ENCODE measurements at places on chromosomes 7 and 10. TPM values are rescaled to one million over a fixed set of nuclear protein-coding genes. Genes with fewer than 3 reads are reported as not detected.

DNA sequence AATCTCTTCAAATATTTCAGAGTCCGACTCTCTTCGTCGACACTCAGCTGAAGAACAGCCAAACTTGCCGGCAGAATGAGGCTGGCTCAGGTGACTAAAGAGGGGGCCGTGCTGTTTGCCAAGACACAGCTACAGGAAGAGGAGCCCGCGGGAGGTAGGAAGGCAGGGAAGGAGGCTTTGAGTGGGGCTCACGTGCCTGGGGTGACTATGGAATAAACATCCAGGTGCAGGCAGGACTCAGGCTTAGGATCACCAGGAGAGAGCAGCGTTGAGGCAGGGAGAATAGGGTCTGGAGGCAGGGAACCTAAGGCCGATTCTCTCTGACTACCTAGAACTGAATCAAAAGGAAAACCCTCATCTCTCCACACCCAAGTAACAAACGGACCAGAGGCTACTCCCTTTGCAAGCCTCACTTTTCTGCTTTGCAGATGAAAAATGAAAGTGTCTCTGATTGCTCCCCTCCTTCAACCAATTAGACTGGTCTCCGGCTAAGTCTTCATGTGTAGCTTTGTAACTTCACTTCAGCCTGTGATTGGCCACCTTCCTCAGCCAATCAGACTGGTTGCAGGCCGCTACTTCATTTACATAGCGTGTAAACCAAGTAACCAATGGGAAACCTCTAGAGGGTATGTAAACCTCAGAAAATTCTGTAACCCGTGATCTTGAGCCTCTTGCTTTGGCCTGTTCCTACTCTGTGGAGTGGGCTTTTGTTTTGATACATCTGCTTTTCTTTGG is 19.7 kb upstream of the BNIP3 start:
- peak overlapping the region; percentile 38 for H3K4me3 ChIP-seq
- no peaks in the 10 kb centered on the region for H3K27me3 ChIP-seq
- DNase-seq = peak; percentile 84

- no peaks in the 10 kb centered on the region for H3K27me3 ChIP-seq
- no peaks in the 10 kb centered on the region for H3K36me3 ChIP-seq
- DNase-seq = no peak
- no peak overlapping the region for H3K4me3 ChIP-seq
- no peak overlapping the region for H3K27ac ChIP-seq
Measured at GRCh38 chr7:28973591-28973990, 15.5 kb upstream of the TRIL start.

DNA sequence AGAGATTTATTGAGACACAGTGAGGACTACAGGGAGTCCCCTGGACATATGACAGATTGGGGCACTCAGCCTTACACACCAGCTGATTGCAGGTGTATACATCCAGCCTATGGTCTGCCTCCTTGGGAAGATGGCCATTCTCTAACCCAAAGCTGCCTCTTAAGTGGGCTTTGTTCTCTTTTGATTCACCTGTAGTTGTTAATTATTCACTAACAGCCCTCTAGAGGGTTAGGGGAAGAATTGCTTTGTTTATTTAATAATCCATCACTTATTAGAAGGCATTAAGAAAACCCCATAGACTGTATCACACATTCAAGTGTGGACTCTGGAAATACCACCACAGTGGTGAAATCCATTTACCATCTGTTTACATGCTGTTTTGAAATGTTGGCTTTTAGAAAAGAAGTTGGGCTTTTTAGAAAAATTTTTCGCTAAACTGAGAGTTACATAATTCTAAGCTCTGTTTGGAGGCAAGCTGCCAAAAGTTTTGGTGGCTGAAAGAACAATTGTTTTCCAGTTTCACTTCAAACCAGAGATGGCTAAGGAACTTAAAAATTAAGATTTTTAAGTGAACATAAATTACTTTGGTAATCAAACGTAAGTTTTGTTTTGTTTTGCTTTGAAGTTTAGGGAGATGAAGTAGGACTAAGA is 379.1 kb downstream of the ADRA2A start:
- H3K27ac ChIP-seq = no peak overlapping the region
- H3K36me3 ChIP-seq = no peaks in the 10 kb centered on the region
- H3K4me1 ChIP-seq = no peaks in the 10 kb centered on the region
- DNase-seq = no peak

DNA sequence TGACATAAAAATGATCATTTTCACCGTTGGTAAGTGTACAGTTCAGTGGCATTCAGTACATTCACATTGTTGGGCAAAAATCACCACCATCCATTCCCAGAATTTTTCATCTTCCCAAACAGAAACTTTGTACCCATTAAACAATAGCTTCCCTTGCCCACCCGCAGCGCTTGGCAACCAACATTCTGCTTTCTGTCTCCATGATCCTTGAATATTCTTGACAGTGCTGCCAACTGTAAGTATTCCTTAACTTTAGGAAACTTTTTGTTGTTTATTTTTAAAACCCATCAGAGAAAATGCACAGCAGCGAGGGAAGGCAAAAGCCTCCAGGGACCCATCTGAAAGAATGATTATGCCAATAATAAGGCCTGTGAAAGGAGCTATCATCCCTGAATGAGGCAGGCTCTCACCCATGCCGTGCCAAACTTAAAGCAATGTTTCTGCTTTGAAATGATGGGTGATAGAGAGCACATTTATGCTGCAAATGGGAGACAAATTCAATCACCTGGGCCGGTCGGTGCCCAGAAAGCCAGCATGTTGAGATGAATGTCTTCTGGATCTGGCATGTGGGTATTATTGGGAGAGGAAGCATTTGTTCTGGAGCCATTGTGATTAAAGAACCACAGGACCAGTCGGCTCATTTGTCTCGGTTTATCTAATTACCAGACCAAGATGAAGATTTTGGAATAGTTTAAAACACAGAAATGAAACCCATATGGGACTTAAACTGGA is 202.1 kb upstream of the NPVF start:
- no peaks in the 10 kb centered on the region for H3K4me1 ChIP-seq
- no peaks in the 10 kb centered on the region for H3K36me3 ChIP-seq
- no peak overlapping the region for H3K4me3 ChIP-seq
- H3K27me3 ChIP-seq = peaks cover 62% of the 10 kb centered on the region
- no peak overlapping the region for H3K27ac ChIP-seq

DNA sequence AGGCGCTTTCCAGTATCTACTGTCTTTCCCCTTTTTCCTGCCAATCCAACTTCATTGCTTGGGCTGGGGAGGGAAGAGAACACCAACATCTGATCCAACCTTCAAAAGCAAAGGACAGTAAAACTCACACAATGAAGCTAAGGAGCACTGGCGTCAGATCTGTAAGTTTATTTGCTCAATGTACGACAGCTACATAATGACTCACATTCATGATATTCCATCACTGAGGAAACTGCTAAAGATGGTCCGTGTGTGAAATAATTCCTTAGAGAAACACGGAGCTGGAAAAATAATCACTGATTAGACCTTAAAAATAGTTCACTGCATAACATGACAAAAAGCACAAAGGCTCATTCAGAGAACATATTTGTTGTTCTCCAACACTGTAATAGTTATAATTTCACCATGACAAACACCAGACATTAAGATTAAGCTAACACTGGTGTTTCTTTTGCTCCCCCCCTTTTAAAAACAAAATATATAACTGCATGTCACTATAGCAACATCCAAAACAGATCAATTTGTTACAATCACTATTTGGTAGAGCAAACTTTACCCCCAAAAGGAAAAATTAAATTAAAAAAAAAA is 24.3 kb downstream of the HSPB1 start:
- H3K4me3 ChIP-seq = no peak overlapping the region
- no peak overlapping the region for H3K27ac ChIP-seq
- H3K36me3 ChIP-seq = peaks cover 55% of the 10 kb centered on the region
- H3K4me1 ChIP-seq = no peaks in the 10 kb centered on the region

GRCh38 chr10:14536241-14537213 is 205.8 kb upstream of the FRMD4A start:
- DNase-seq = peak; percentile 72
- no peak overlapping the region for H3K27ac ChIP-seq
- no peaks in the 10 kb centered on the region for H3K36me3 ChIP-seq
- no peaks in the 10 kb centered on the region for H3K4me1 ChIP-seq
- no peak overlapping the region for H3K4me3 ChIP-seq
- H3K27me3 ChIP-seq = no peaks in the 10 kb centered on the region

DNA sequence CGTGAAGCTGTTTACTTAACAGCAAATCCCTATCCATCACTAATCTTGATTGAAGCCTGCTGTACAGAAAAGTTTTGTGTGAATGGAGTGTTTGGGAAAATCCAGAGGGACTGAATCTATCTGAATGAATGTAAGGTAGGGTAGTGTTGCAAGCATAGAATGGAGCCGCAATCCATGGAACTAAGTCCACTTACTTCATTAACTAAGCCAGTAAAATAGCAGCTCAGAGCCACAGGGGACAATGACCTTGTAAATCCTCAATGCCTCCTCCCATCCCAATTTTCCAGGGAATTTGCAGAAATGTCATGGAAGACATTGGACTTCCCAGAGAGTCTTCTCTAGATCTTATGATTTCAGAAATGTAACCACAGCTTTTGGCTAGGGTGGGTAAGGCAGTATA is 15.2 kb downstream of the TBATA start:
- no peaks in the 10 kb centered on the region for H3K36me3 ChIP-seq
- H3K27me3 ChIP-seq = no peaks in the 10 kb centered on the region
- H3K4me1 ChIP-seq = no peaks in the 10 kb centered on the region
- no peak for DNase-seq

- no peaks in the 10 kb centered on the region for H3K4me1 ChIP-seq
- peak; percentile 17 for DNase-seq
- H3K27ac ChIP-seq = no peak overlapping the region
- no peaks in the 10 kb centered on the region for H3K27me3 ChIP-seq
- no peak overlapping the region for H3K4me3 ChIP-seq
Measured at GRCh38 chr10:71368643-71369042, 28.1 kb upstream of the CDH23 start.

DNA sequence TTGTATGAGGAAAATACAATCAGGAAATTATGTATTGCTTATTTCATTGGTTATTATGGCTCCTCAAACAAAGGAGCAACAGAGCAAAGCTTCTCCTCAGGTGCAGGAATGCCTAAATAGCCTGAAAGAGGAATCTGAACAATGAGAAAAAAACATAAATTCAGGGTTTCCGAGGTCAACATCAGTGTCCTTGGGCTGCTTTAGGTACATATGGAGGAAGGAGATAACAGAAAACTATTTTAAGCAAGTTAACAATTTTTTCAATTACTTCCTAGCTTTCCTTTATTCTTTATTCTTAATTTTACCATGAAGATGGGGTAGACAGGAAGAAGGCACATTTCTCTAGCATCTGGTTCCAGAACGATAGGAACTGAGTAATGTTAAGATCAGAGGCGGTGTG is 14.0 kb downstream of the SLC16A9 start:
- no peak overlapping the region for H3K27ac ChIP-seq
- DNase-seq = no peak
- no peaks in the 10 kb centered on the region for H3K27me3 ChIP-seq
- no peak overlapping the region for H3K4me3 ChIP-seq

DNA sequence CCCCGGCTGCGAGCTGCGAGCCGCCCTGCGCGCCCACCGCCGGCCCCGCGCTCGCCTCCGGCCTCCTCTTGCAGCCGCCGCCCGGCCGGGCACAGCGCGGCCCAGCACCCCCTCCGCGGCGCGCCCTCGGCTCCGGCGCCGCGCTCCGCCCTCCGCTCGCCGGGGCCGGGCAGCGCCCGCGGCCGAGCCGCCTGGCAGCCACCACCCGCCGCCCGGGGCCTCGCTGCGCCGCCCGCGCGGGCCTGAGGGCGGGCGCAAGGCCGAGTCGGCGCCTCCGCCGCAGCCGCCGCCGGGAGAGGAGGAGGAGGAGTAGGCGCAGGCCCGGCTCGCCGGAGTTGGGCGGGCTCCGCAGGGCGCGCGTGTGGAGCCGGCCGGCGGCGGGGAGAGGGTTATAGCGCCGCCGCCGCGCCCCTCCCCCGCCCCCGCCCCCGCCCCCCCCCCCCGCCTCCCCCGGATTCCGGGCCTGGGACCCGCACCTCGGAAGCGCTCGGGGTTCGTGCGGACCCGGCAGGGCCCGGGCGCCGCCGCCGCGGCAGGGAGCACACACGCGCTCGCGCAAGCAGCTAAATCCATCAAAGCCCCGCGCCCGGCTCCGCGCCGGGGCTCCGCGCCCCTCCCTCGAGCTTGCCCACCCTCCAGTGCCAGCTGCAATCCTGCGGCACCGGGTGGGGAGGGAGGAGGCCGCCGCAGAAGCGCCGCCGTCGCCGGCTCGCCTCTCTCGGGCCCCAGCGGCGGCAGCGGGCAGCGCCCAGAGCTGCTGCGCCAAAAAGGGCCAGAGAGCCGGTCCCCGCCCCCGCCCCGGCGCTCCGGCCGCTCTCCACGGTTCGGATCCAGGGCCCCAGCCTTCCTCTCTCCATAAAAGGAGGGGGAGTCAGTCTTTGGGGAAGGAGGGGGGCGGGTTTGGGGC is at the start of gene PDGFA:
PDGFA (minus strand) TSS at position 363 of the 907 bp plus-strand sequence. CDS start 845 bp downstream, outside the sequence.
- peak; percentile 56 for DNase-seq
- peaks cover 20% of the 10 kb centered on the region for H3K4me1 ChIP-seq
- H3K4me3 ChIP-seq = peak within 1 kb of the TSS; percentile 56

GRCh38 chr10:10647331-10647730 is 370.3 kb upstream of the CELF2 start:
- no peaks in the 10 kb centered on the region for H3K36me3 ChIP-seq
- no peaks in the 10 kb centered on the region for H3K27me3 ChIP-seq
- no peak overlapping the region for H3K4me3 ChIP-seq

DNA sequence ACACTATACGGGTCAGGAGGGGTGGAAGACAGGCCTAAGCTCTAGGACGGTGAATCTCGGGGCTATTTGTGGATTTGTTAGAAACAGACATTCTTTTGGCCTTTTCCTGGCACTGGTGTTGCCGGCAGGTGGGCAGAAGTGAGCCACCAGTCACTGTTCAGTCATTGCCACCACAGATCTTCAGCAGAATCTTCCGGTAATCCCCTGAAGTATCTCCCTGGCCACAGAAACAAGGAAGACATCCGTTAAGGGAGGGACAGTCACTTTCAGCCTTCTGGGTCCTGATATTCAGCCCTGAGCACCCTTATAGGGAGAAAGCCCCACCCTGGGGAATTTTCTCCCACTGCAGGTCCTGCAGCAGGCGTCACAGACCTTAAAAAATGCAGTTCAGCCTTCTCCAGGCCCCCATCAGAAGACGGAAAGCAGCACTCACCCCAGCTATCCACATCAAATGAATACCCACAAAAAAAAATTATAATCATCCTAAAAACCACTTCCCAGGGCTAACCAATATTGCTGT is 23.2 kb downstream of the PLAC9 start:
- H3K27me3 ChIP-seq = no peaks in the 10 kb centered on the region
- H3K4me1 ChIP-seq = peaks cover 27% of the 10 kb centered on the region
- H3K27ac ChIP-seq = no peak overlapping the region

- no peak for DNase-seq
- no peak overlapping the region for H3K4me3 ChIP-seq
- peaks cover 7% of the 10 kb centered on the region for H3K27me3 ChIP-seq
- H3K36me3 ChIP-seq = no peaks in the 10 kb centered on the region
- H3K4me1 ChIP-seq = no peaks in the 10 kb centered on the region
Measured at GRCh38 chr10:98556061-98556460, 109.3 kb upstream of the HPS1 start.

SEMA3D gene
- 23.3 TPM for total RNA-seq

PWWP2B gene
- total RNA-seq = 21.2 TPM

POLL gene
- total RNA-seq = 27.2 TPM

PLEKHS1 gene
- total RNA-seq = 0.09 TPM

Data from A673 (cell line).